ENCODE measurements at places on chromosomes 13 and 19.

DNA sequence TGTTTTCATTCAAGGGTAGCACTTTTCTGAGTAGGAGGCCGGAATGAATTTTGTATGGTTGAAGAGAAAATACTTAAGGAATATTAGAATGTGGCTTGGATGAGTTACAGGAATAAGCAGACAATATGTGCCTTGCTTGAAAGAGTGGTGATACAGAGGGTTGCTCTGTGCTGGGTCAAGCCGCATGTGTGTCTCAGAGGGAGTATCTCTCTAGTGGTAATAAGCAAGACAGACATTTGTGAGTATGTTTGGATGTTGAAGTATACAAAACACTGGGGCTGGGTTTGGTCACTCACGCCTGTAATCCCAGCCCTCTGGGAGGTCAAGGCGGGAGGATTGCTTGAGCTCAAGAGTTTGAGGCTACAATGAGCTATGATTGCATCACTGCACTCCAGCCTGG lies 103.9 kb downstream of the LMO7 start:
- no peak for DNase-seq

- no peak for DNase-seq
Observed at GRCh38 chr13:39245688-39246087, 207.4 kb downstream of the NHLRC3 start.

DNA sequence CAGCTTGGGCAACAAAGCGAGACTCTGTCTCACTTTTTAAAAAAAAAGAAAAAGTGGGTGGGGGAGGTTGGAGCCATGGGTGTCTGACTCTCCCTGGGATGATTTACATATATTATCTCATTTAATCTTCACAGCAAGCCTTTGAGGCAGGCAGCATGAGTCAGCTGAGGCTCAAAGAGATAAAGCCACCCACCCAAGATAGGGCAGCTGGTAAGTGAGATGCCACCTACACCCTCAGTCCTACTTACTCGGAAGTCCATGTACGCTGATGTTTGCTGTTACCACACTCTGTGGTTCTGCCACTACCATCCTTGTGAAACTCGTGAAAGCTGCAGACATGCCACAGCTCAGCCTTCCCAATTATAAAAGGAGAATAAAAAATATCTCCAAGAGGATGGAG lies 142.0 kb upstream of the TSHZ3 start:
- no peak for DNase-seq

- peak; percentile 76 for DNase-seq
Observed at GRCh38 chr19:6125571-6125989, 9.9 kb upstream of the ACSBG2 start.

GRCh38 chr19:44308011-44308410 lies 3.2 kb upstream of the ZNF235 start:
- DNase-seq: no peak

DNA sequence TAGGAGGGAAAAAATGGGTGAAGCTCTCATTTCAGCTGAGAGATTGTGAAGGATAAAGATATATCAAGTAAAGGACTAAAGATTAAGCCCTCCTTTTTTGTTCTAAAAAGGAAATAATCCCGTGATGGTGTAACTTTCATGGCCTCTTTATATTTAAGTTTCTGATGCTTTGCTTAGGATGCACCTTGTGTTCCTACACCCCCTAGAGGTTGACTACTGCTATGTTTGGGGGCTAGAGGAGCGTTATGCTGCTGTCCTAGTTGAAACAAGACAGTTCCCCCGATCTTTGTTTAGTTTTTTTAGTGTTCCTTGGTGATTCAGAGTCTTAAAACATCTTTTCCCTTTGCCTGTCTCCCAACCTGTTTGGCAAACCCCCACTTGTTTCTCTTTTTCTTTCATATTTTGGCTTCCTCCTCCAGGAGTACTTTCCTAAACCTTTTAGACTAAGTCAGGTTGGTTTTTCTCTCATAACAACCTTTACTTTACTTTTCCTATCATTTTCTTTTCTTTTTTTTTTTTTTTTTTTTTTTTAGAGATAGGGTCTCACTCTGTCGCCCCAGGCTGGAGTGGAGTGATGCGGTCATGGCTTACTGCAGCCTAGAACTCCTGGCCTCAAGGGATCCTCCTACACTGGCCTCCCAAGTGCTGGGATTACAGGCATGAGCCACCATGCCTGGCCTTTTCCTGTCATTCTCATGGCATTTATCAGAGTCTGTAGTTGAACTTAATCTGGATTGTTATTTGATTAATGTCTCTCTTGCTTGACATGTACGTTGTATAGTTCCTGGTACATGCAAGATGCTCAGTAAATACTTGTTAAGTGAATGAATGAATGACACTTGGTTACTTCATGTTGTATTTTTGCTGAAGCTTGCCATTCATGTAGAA lies 2.8 kb downstream of the UBA2 start:
- peak; percentile 49 for DNase-seq

DNA sequence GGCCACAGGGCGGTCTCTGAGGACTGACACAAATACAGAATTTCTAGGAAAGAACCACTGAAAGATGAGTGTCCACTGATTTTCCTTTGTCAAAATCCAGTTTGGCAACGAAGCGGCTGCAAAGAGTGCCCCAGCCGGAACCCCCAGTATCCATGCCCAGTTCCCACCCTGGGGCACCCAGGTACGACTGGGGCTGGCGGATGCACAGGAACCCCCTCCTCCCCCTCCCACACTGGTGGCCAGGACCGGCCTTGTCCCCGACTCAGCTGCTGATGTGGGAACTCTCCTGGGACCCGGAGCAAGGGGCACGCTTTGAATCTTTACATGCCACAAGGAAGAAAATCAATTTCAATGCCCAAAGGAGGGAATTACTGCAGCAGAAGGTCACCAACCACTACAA lies 220.8 kb upstream of the ZNF507 start:
- DNase-seq: no peak

DNA sequence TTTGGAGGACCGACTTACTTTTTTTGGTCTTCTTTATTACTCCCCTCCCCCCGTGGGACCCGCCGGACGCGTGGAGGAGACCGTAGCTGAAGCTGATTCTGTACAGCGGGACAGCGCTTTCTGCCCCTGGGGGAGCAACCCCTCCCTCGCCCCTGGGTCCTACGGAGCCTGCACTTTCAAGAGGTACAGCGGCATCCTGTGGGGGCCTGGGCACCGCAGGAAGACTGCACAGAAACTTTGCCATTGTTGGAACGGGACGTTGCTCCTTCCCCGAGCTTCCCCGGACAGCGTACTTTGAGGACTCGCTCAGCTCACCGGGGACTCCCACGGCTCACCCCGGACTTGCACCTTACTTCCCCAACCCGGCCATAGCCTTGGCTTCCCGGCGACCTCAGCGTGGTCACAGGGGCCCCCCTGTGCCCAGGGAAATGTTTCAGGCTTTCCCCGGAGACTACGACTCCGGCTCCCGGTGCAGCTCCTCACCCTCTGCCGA lies 409 bp downstream of the FOSB start:
- DNase-seq: no peak

GRCh38 chr13:102040812-102041211 lies 361.0 kb downstream of the FGF14 start:
- DNase-seq: no peak

DNA sequence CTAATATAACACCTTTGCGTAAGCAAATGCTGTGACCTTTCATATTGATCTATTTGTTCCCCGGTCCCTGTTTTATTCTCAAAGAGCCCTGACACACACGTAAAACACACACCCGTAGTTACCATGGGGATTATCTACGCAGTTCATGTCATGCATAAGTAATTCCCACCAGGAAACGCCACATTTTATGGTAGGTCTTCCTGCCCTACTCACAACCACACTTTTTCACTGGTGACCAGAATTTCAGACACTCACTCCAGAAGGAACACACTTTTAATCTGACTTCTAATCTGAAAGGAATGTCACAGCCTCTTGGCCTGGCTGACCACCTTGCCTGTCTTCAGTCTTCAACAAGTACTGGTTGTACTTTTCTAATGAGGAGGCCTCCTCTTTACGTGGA lies 46.8 kb downstream of the SLC7A1 start:
- no peak for DNase-seq

DNA sequence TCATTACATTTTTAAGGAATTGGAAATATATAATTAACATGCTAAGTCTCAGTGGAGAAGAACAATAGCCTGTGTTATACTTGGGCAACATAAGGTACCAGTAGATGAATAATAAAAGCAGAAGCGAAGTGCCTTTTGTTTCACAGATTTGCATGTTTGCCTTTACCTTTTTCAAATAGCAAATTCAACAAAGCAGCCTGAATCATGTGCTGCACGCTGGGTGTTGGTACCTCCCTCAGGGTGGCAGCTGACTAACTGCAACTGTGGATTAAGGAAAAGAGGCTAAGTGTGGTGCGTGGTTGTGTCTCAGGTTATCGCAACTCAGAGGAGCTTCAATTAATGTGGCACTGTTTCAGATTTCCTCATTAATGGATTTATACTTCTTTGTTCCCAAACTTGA lies 189.0 kb downstream of the LMO7 start:
- no peak for DNase-seq

DNA sequence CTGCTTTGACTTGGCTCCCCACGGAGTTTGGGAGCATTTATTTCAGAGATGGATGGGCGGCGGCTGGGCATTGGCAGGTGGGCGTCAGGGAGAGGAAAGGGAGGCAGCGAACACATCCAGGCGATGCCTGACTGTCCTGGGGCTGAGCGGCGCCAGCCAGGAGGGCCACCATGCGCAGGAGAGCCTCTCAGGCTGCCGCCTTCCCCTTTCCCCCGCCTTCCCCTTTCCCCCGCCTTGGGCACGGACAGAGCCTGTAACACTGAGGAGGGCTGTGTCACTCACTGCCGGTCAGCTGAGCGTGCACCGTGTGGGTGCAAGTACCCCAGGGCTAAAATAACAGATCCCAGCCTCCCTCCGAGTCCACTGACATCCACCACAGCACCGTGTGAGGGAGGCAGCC lies 11.4 kb downstream of the MCF2L start:
- DNase-seq: no peak

GRCh38 chr13:59587030-59587429 lies 576.7 kb downstream of the DIAPH3 start:
- no peak for DNase-seq

DNA sequence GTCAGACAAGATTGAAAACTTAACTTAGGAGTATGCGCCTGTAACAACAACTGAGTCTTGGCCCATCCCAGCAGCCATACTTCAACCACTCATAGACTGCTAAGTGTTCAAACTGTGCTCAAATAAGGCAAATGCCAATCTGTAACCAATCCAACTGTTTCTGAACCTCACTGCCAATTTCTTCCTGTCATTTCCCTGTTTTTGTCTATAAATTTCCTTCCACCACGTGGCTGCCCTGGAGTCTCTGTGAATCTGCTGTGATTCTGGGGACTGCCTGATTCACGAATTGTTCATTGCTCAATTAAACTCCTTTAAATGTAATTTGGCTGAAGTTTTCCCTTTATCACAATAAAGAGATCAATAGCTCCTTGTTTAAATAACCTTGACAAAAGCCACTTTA lies 50.8 kb upstream of the FREM2 start:
- no peak for DNase-seq

- no peak for DNase-seq
Observed at GRCh38 chr19:31517224-31518180, 168.3 kb upstream of the TSHZ3 start.

DNA sequence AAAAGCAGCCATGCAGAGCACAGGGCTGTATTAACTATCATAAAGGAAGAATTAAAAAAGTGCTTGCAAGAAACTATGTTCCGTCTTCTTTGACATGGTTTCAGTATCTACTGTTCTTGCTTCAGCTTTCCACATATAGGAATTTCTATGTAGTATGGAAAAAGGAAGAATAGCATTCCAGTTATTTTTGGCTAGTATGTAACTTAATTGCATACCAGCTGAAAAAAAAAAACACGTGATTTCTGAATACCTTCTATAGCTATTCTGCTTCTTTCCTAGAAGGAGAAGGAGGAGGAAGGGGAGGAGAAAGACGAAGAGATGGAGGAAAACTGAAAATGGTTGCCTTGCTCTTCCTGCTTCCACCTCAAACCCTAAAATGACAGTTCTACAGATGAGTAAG lies 619.0 kb downstream of the KCTD12 start:
- no peak for DNase-seq

- DNase-seq: no peak
Observed at GRCh38 chr19:13964776-13965175, 12.5 kb downstream of the DCAF15 start.

DNA sequence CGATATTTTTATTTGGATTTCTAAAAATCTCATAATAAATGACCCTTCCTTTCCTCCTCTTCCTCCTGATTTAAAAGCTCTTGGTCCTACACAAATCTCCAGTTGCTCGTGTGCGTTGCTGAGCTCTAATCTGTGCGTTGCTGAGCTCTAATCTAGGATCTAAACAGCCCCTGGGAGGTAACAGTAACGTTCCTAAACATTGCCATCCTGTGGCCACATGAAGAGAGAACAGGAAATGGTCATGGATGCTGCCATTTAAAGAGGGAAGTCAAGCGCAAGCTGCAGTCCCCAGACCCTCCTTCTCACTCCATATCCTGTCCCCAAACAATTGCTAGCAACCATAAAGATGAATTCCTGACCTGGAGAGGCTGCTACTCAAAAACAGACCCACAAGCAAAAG lies 170.8 kb downstream of the NUFIP1 start:
- peak; percentile 56 for DNase-seq

- no peak for DNase-seq
Observed at GRCh38 chr19:56091066-56091490, 30.0 kb downstream of the ZNF787 start.

DNA sequence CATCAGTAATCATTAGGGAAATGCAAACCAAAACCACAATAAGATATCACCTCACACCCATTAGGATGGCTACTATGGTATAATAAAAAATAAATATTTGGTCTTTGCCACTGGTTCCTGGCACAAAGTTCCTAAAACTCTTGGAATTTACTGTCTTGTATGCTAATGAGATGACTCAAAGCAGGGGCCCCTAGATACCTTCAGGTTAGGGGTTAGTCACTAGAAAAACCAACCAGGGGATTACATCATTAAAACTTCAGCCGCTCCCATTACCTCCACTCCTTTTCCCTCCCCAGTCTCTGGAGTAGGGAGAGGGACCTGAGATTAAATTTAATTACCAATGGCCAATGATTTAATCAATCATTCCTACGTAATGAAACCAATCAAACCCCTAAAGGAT lies 49.6 kb downstream of the THSD1 start:
- no peak for DNase-seq

- no peak for DNase-seq
Observed at GRCh38 chr19:6226444-6227155, 53.2 kb downstream of the MLLT1 start.

DNA sequence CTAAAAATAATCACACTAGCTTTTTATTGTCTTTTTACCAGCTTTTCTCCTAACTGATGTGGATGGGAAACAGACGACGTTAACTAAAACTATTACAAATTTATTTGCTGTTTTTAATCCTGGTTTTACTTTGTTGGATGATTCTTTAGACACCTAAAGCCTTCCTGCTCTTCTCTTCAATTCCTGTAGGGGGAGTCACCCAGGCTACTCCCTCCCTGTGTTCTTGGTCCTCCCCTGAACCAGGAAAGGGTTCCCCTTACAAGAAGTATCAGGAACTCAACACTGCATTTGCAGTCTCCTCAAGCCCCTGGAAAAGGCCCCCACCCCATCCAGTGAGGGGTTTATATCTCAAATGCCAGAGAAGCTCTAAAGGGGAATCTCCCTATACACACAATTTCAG lies 206.1 kb downstream of the SUCLA2 start:
- DNase-seq: peak; percentile 16

- no peak for DNase-seq
Observed at GRCh38 chr13:48773531-48774275, 120.0 kb downstream of the CYSLTR2 start.

GRCh38 chr19:18541992-18542940 lies 1.1 kb downstream of the FKBP8 start:
- DNase-seq: no peak

Measured in Caco-2 (cell line).